Activated naive CD4-positive, alpha-beta T cell treated with anti-CD3 and anti-CD28 coated beads, Interleukin-2, amount 10 ng/mL, durations not matched to agents 7 days and 5 days (primary cell): ENCODE measurements at places on chromosomes 13 and 19.

GRCh38 chr19:43504426-43505185, at the start of gene PHLDB3:
Gene PHLDB3 (minus strand): TSS chr19:43504746. CDS start chr19:43504118, 628 bp downstream.
- peaks cover 25% of the 10 kb centered on the region for H3K36me3 ChIP-seq
- peak within 1 kb of the TSS; percentile 83 for H3K4me3 ChIP-seq
- peak; percentile 68 for DNase-seq
- no peaks in the 10 kb centered on the region for H3K27me3 ChIP-seq
- H3K27ac ChIP-seq: peak within 1 kb of the TSS; percentile 89

DNA sequence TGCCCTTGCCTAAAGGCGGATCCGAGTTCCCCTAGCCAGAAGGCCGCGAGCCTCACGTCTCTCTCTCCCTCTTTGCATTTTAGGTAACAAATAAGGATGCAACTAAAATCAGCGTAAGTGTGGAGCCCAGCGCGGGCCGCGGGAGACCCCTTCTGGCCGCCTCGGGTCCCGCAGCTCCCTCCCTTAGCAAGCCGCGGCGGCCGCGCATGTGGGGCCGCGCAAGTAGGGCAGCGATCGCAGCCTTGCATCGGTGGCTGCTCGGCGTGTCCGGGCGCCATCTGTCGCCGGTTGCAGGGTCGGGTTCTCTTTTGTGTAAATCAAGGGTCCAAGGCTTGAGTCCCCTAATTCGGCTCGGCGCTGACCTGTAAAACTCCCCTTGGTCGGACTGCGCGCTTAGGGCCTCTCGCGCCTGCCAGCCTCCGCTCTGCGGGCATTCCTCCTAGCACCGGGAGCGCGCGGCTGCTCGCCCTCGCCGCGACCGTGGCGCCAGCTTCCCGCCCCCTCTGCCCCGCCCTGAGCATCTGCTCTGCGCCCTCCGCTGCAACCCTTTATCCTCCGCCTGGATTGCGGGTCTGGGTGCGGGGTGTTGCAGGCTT, 2.7 kb downstream of the VSTM2B start:
- H3K27me3 ChIP-seq: peaks cover 99% of the 10 kb centered on the region
- peaks cover 26% of the 10 kb centered on the region for H3K4me1 ChIP-seq
- peak; percentile 73 for DNase-seq
- H3K4me3 ChIP-seq: peak overlapping the region; percentile 51

DNA sequence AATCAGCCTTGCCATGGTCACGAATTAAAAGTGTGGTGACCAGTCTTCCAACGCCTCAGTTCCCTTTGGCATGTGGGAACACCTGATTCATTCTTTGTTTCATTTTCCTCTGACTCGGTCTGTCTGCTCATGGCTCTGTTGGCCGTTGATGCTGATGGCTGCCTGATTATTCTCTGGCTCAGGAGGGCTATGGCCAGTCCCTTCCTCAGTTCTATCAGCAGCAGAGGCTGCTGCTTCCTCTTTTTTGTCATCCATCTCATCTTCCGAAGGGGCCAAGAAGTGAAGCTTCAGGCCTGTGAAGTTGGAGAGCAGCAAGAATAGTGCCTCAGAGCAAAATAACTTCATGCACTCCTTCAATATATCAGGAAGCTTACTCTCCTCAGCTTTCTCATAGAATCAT, 9.5 kb upstream of the MLNR start:
- H3K4me1 ChIP-seq: peaks cover 12% of the 10 kb centered on the region
- no peak overlapping the region for H3K27ac ChIP-seq
- H3K4me3 ChIP-seq: no peak overlapping the region
- no peaks in the 10 kb centered on the region for H3K27me3 ChIP-seq

GRCh38 chr13:83557845-83558244, 324.4 kb downstream of the SLITRK1 start:
- no peaks in the 10 kb centered on the region for H3K27me3 ChIP-seq
- H3K36me3 ChIP-seq: no peaks in the 10 kb centered on the region

DNA sequence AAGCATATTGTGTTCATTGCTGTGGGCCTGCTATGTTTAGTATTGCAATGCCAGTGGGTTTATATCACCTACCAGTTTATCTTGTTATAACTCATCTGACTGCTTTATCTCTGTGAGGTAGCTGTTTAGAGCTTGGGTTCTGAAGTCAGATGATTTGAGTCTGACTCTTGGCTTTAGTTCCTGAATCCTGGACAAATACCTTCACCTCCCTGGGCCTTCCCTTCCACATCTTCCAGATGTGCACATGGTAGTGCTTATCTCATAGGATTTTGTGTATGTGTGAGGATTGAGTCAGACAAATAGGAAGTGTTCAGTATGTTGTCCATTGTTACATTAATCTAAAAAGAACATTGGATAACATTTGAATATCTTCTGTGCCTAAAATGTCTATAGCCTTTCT, 63.5 kb upstream of the ANKRD10 start:
- H3K4me1 ChIP-seq: no peaks in the 10 kb centered on the region
- H3K4me3 ChIP-seq: no peak overlapping the region
- H3K27ac ChIP-seq: no peak overlapping the region

DNA sequence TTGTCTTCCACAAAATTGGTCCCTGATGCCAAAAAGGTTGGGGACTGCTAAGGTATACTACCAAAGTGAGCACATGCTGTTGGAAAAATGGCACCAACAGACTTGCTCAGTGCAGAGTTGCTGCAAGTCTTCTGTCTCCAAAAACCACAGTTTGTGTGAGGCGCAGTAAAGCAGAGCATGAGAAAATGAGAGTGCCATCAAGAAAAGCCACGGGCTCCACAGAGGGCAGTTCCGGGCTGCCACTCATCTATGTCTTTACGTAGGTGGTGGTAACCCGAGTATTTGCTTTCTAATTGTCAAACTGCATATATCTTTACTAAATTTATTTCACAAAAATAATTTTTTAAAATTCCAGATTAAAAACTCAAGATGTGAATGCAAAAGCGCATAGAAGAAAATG, 123.8 kb downstream of the RNF17 start:
- no peak for DNase-seq
- no peak overlapping the region for H3K27ac ChIP-seq
- peaks cover 45% of the 10 kb centered on the region for H3K36me3 ChIP-seq
- no peaks in the 10 kb centered on the region for H3K4me1 ChIP-seq
- H3K4me3 ChIP-seq: no peak overlapping the region
- no peaks in the 10 kb centered on the region for H3K27me3 ChIP-seq

DNA sequence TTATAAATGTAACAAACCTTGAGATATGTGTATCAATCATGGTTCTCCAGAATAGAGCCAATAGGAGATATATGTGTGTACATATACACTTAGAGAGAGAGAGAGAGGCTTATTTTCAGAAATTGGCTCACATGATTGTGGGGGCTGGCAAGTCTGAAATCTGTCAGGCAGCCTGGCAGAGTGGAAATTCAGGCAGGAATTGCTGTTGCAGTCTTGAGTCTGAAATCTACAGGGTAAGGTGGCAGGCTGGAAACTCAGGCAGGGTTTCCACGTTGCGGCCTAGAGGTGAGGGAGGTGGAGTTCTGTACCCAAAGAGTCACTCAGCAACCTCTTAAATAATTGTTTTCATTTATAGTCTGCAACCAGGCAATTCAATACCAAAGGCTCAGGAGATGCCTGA, 218.4 kb downstream of the B3GLCT start:
- H3K36me3 ChIP-seq: no peaks in the 10 kb centered on the region
- H3K4me3 ChIP-seq: no peak overlapping the region
- H3K27me3 ChIP-seq: no peaks in the 10 kb centered on the region
- no peak for DNase-seq

- H3K36me3 ChIP-seq: no peaks in the 10 kb centered on the region
- no peak overlapping the region for H3K27ac ChIP-seq
- H3K4me1 ChIP-seq: no peaks in the 10 kb centered on the region
- no peak for DNase-seq
Observed at GRCh38 chr13:82506805-82507414, 1375.4 kb downstream of the SLITRK1 start.

DNA sequence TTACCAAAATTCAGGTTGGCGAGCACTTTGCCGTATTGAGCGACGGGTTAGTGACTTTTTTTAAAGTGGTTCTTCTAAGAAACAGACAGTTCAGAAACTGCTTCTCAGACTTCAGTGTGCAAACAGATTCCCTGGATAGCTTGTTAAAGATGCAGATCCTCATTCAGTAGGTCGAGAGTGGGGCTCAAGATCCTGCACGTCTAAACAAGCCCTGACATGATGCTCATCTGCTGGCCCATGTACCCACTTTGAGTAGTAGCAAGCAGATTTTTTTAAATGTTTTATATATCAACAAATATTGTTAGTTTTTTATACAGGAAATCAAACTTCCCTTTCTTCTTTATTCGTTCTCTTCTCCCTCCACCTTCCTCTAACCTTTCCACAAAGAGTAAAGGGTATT, 7.3 kb downstream of the METTL21C start:
- no peak overlapping the region for H3K4me3 ChIP-seq
- H3K27me3 ChIP-seq: peaks cover 23% of the 10 kb centered on the region
- H3K27ac ChIP-seq: no peak overlapping the region
- no peaks in the 10 kb centered on the region for H3K36me3 ChIP-seq
- H3K4me1 ChIP-seq: peaks cover 9% of the 10 kb centered on the region
- DNase-seq: no peak

GRCh38 chr13:102726430-102726829, 31.6 kb upstream of the METTL21C start:
- no peaks in the 10 kb centered on the region for H3K4me1 ChIP-seq
- H3K4me3 ChIP-seq: no peak overlapping the region
- H3K27me3 ChIP-seq: peaks cover 18% of the 10 kb centered on the region

GRCh38 chr19:35288331-35288730, 3.6 kb upstream of the MAG start:
- no peaks in the 10 kb centered on the region for H3K36me3 ChIP-seq
- no peak overlapping the region for H3K4me3 ChIP-seq
- no peak for DNase-seq
- H3K27ac ChIP-seq: no peak overlapping the region

DNA sequence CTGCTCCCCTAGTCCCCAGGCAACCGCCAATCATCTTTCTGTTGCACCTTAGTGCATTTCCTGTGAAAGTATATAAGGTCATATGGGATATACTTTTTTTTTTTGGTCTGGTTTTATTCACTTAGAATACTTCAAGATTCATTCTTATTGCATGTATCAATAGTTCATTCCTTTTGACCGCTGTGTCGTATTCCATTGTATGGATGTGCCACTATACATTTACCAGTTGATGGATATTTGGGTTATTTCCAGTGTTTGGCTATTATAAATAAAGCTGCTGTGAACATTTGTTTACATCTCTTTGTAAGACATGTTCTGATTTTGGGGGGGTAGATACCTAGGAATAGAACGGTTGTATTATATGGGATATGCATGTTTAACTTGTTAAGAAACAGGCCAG, 9.9 kb upstream of the UBA2 start:
- peaks cover 8% of the 10 kb centered on the region for H3K36me3 ChIP-seq
- no peak for DNase-seq
- H3K4me1 ChIP-seq: peaks cover 2% of the 10 kb centered on the region
- no peak overlapping the region for H3K4me3 ChIP-seq

DNA sequence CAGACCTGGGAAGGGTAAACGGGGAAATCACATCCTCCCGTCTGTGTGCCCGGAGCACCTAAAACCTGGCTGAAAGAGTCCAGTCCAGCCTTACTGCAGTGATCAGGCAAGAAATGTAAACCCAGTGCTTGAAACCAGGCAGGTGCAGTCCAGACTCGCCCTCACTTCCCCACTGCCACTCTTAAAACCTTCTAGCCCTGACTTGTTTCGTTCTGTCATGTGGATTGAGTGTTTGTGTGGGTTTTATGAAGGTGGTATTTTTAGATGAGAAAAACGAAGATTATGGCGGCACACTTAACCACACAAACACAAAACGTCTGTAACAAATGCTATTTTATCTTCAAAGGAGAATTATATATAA, 839 bp upstream of the CKAP2 start:
- peaks cover 64% of the 10 kb centered on the region for H3K4me1 ChIP-seq
- peaks cover 25% of the 10 kb centered on the region for H3K36me3 ChIP-seq
- H3K27me3 ChIP-seq: peaks cover 13% of the 10 kb centered on the region
- DNase-seq: peak; percentile 37
- H3K4me3 ChIP-seq: peak overlapping the region; percentile 76
- H3K27ac ChIP-seq: peak overlapping the region; percentile 100

GRCh38 chr13:48184260-48184659, 48.7 kb upstream of the ITM2B start:
- H3K4me1 ChIP-seq: peaks cover 64% of the 10 kb centered on the region
- H3K4me3 ChIP-seq: no peak overlapping the region
- DNase-seq: no peak

DNA sequence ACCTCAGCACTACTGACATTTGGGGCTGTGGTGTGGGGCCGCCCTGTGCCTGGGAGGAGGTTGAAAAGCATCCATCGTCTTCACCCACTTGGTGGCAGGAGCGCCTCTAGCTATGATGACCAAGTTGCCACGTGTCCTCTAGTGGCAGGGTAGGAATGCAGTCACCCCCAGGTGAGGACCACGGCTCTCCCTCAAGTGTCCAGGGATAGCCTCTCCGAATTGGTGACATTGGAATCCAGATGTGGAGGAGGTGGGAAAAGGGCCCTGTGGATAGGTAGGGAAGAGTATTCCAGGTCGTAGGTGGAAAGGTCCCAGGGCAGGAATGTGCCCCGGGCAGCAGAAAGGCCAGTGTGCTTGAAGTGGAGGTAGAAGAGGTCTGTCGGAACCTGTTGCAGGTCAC, 37.6 kb downstream of the ARHGEF18 start:
- H3K27ac ChIP-seq: no peak overlapping the region
- no peak overlapping the region for H3K4me3 ChIP-seq
- H3K36me3 ChIP-seq: peaks cover 40% of the 10 kb centered on the region
- no peaks in the 10 kb centered on the region for H3K27me3 ChIP-seq
- no peak for DNase-seq
- no peaks in the 10 kb centered on the region for H3K4me1 ChIP-seq

GRCh38 chr19:21430675-21431074, 33.7 kb downstream of the ZNF493 start:
- no peaks in the 10 kb centered on the region for H3K27me3 ChIP-seq
- H3K4me1 ChIP-seq: no peaks in the 10 kb centered on the region
- no peak for DNase-seq
- no peak overlapping the region for H3K4me3 ChIP-seq
- no peak overlapping the region for H3K27ac ChIP-seq
